ENCODE measurements at places on chromosomes 2 and 18.
A peak's percentile ranks its signal among the peaks of the same experiment; 100 is the strongest.

GRCh38 chr18:76593843-76594242 is 98.8 kb upstream of the ZNF516 start:
- no peak for DNase-seq

DNA sequence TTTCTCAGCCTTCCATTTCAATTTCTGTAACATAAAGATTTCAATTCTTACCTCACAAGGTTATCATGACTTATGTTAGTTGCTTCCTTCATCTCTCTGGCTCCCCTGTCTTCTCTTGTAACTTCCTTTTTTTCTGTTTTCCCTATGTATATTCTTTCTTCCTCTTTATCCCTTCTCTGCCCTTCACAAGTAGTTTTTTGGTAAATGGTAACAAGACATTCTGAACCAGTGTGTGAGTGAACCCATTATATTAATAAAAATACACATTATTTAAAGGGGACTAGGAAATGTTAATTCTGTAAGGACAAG is 8.4 kb downstream of the ACSL3 start:
- no peak for DNase-seq

DNA sequence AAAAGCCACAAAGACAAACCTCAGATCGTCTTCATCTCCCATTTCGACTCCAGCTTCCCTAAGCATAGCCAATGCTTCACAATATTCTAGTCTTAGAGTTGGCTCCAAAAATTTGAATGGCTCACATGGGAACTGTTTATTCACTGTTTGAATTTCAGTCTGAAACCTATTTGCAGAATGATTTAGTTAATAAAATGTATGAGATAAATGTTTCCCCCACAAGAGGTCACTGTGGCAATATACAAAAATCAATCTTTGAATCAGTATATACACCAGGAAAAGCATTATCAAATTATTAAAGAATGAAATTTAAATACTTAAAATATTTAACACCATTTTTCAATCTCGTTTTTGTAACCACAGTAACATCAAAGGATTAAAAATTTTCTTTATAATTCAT is 40.0 kb upstream of the MCM6 start:
- DNase-seq: peak; percentile 15

DNA sequence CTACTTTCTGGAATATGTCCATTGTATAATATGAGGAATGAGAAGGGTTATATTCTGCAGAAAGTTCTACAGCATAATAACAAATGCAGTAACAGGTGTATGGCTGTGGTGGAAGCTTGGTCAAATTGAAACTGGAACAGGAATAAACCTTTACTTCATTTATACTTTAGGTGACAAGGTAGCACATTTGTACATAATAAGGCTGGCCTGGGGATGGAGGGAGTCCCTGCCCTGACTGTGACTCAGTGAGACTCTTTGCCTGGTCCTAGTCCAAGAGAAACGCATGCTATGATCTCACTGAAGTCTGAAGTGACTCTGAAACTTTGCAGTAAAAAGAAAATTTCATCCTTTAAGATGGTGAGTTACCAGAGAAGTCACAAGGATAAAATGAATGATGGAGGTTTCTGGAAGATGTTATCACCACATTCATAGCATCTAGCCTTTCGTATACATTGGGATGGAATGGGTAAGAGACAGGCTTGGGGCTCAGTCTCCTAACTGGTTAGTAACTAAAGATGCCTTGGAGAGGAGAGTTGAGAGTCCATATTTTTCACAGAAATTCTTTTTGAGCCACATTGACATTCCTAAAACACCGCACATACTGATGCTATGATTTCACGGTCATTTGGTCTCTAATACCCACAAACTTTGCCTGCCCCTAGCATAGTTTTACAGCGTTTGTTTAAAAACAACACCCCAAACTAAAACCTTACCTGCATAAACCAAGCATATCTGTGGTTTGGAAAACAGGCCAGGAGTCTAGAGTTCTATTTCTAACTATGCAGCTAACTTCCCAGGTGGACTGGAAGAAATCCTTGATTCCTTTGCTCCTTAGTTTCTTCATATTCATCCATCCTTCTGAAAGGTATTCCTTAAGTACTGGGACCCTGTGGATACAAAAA is 42.4 kb upstream of the NABP1 start:
- peak; percentile 61 for DNase-seq

DNA sequence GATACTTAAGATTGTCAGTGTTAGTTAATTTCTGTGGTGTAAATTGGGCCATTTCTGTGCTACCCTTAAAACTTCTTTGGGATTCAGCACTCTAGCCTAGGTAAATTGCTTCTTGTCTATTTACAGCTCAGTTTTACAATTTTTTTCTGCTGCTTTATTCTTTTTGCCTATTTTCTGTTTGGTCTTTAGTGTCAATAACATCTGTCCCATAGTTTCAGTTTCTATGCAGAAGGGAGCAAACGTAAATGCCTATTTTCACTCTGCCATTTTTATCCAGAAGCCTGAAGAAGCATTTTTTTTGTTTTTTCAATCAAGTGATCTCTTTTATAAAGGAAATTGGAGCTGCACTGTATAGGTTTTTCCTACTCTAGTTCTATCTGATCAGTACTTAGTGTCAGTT is 564.9 kb upstream of the MEX3C start:
- DNase-seq: no peak

- no peak for DNase-seq
These were observed 5.7 kb downstream of the CDC42EP3 start for GRCh38 chr2:37665604-37666362.

- DNase-seq: peak; percentile 55
These were observed 189.4 kb upstream of the ARL4C start for GRCh38 chr2:234686088-234686890.

DNA sequence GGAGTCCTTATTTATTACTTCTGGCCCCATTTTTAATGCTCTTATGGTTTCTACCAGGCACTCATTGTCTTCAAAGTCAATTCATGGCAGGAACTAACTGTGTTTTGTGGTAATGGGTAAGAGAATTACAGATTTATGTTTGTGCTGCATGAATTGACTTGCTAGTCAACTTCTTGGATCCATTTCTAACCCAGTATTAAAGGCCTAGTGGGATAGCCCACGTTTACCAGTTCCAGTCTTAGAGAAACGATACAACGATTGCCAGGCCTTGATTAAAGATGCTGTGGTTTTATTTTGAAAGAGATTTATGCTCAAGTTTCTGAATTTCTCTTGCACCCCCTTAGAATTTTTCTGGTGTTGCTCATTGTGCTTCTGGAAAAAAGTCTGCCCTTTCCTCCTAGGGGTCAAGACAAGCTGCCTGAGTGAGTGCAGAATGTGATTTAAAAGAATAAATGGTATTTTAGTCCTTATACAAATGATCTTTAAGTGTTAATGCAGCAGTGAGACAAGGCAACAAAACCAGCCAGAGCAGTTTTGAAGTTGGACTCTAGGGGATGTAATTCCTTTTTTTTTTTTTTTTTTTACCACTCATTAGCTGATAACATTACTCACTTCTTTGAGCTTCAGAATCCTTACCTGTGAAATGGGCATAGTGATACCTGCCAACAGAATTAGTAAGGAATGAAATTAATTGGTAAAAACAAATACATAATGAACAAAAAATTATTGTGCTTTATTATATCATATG is 101.5 kb downstream of the ARHGAP15 start:
- no peak for DNase-seq

- DNase-seq: peak; percentile 97
These were observed 60.0 kb downstream of the MYO1B start for GRCh38 chr2:191304939-191305875.

DNA sequence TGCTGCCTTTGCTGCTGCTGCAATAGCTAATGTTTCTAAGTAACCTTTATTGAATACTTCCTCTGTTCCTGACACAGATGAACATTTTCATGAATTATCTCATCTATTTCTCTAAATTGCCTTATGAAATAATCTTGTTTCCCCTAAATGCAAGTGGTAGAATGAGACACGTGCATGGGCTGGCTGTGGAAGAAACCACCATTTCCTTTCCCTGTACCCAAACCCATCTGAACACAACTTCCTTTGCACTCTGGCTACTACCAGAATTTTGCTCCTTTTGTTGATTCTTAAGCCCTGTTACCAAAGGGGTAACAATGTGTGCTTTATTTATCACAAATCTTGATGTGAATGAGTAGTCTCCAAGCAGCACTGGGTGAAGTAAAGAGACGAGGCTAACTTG is 29.2 kb downstream of the AKAIN1 start:
- no peak for DNase-seq

GRCh38 chr2:190301032-190301431 is 18.6 kb downstream of the HIBCH start:
- DNase-seq: no peak

- no peak for DNase-seq
These were observed 3.6 kb upstream of the SH2D6 start for GRCh38 chr2:85414761-85415553.

- no peak for DNase-seq
These were observed 305.8 kb downstream of the STK39 start for GRCh38 chr2:167941604-167942003.

DNA sequence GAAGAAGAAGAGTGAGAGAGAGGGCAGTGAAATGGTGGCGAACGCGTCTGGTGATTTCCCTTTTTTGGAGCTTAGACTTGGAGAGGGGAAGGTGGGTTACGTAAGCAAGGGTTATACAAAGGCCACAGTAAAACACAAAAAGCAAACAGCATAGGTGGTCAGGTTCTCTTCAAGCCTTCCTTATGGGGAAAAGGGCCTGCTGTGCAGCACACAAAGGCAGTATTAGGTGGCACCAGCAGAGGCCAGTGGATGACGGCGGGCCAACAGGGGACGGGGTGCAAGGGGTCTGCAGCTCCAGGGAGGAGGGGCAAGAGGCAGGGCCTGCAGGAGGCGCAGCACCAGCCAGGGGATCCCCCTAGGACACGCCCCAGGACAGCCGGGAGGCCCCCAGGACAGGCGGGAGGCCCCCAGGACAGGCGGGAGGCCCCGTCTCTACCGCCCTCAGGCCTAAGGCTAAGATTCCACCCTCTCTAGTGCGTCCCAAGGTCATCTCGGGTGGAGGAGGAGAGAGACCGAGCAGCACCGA is 32.6 kb upstream of the NPC1 start:
- no peak for DNase-seq

DNA sequence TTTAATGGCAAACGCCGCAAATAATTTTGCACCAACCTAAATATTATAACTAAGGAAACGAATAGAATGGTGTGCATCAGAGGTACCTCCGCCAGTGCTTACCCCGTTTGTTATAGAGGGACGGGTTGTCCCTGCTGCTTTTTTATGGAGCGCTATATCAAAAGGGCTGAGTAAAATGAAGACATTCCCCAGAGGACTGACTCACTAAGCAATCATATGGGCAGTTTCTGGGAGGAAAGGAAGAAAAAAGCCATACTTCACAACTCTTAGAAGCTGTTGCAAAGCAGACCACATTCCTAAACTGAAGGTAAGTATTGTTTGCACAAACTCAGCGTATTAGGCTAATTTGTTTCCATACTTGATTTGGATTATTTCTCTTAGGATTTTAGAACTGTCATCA is 12.9 kb downstream of the ID2 start:
- DNase-seq: peak; percentile 11

DNA sequence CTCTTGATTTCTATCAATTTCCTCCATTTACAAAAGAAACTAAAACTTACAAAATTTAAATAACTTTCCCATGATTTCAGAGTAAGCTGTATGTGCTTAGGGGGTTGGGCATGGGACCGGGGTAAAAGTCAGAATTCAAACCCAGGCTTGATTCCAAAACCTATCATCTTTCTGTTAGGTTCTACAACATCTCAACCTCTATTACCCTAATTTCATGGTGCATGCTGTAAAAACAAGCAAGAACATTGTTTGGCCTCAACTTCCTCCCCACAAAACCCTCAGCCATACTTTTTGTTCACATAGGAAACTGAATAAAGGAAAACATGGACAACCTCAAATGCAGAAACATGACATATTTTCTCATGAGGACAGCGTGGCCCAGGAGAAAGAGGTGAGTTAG is 59.3 kb downstream of the RDH14 start:
- no peak for DNase-seq

DNA sequence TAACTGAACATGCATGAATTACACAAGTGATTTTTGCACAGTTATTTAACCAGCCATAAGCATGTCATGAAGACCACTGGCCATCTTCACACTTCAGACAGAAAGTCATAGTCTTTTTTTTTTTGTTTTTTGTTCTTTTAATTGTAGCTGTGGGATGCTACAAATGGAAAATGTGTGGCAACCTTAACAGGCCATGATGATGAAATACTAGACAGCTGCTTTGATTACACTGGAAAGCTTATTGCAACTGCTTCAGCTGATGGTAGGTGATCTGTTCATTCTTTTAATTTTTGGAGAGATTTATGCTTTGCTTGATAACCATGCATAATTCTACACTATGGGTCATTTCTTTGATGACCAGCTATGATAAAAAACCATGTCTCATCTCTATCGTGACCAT is 35.6 kb downstream of the DAW1 start:
- no peak for DNase-seq

Data from mammary epithelial cell (primary cell).